Stimulated activated CD4-positive, alpha-beta T cell treated with anti-CD3 and anti-CD28 coated beads, Interleukin-4, amount 100 ng/mL, for 48 hours (primary cell): ENCODE measurements at places on chromosomes 1 and 21.

DNA sequence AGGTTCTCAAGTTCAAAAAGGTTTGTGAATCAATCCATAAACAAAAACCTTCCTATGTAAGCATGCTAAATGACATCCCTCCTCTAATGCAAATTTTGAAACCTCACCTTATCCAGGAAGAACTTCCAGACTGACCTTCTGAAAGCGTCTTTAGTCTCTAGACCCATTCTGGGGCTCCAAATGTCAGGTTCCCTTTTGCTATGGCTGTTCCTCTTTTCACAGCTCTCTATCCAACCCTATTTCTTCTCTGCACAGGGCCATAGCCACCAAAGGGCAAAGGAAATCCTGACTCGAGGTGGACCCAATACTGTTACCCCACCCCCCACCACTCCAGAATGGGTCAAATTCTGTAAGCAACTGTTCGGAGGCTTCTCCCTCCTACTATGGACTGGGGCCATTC, 3.4 kb downstream of the ATP1A4 start:
- DNase-seq, result no peak

- DNase-seq, result no peak
Observed at GRCh38 chr1:183604038-183604808, 14.0 kb upstream of the NCF2 start.

- peak; percentile 26 for DNase-seq
Observed at GRCh38 chr1:149962039-149962647, 25.5 kb upstream of the MTMR11 start.

DNA sequence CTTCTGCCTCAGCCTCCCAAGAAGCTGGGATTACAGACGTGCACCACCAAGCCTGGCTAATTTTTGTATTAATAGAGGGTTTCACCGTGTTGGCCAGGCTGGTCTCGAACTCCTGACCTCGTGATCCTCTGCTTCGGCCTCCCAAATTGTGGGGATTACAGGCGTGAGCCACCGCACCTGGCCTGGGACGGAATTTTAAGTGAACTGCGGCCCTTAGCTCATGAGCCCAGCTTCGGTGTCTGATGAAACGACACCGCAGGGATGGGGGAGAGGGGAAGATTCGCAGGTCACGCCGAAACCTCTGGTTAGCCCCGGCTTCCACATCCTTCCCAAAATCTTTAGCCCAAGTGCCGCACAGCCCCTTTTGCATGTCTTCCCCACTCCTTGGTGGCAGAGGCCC, 39.1 kb downstream of the LRRC3 start:
- no peak for DNase-seq

- DNase-seq, result no peak
Observed at GRCh38 chr1:4736254-4736653, 81.8 kb downstream of the AJAP1 start.

DNA sequence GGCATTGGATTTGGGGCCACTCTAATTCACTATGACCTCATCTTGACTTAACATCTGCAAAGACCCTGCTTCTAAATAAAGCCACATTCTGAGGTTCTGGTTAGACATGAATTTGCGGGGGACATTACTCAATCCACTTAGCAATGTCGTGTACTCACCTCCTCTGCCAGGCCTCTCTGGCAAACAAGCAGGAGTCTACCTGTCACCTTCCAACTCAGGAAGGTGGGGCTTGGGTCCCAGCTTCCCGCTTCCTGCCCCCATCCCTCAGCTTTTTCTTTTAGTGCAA, 177.8 kb downstream of the PSMG1 start:
- no peak for DNase-seq
